Activated T-helper 1 cell treated with anti-CD3 and anti-CD28 coated beads, Interleukin-2, amount 50 U/mL, for 16 hours (primary cell): ENCODE measurements at places on chromosomes 12 and 14.

DNA sequence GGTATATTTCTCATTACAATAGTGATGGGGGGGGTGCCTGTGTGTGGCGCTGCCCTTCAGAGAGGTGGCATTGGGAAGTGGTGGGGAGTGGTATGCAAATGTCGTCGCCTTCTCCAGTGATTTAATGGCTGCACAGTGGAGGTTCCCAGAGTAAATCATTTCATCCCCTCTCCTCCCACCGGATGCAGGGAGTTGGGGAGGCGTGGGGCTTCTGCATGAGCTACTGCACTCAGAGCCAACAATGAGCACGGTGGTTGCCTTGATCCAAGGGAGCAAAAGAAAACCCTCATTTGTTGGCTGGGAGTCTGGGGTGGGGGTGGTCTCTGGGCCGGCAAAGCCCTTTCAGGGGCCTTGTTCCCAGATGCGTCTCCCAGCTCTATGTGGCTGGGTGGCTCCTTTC is 124.3 kb downstream of the AACS start:
- DNase-seq = no peak

- DNase-seq = no peak
Observed at GRCh38 chr14:100020629-100021028, 44.6 kb upstream of the EVL start.

DNA sequence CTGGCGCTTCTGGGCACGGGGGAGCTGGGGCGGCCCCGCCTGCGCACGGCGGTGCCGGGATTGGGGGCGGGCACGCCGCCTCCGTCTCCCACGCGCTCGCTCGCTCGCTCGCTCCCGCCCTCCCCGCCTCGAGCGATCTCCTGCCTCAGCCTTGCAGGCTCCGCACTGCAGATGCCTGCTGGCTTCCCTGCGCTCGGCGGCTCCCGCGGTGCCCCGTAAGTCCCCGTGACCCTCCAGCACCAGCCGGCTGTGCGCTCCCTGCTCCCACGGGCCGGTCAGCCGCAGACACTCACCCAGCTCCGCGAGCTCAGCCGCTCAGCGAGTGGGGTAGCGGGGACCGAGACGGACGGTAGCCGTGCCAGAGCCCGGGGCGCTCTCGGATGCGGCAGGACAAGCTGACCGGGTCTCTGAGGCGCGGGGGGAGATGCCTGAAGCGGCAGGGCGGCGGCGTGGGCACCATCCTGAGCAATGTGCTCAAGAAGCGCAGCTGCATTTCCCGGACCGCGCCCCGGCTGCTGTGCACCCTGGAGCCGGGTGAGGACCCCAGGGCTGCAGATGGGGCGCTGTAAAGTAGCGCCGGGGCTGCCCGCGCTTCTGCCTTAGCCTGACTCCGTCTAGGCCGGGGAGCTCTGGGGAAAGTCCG is at the start of gene TBC1D30:
TBC1D30 (plus strand) TSS at position 148 of the 643 bp plus-strand sequence; CDS start at position 381, 233 bp downstream.
- DNase-seq = no peak

- no peak for DNase-seq
Observed at GRCh38 chr14:83988275-83988674, 1541.7 kb upstream of the FLRT2 start.

DNA sequence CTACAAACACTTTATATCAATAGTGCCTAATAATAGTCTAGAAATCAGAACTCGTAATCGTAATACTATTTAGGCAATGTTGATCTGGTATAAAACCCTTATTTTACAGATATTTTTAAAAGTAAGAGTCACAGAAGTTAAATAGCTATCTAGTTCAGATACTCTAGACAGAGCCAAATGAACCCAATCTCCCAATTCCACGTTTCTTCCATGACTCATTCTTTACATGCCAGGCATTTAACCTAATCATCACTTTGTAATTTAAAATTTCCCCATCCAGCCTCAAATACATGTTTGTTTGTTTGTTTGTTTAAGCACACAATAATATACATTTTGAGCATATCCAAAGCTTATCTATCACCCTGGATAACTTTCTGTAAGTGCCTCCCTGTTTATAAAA is 36.4 kb upstream of the GARIN6 start:
- DNase-seq = no peak

DNA sequence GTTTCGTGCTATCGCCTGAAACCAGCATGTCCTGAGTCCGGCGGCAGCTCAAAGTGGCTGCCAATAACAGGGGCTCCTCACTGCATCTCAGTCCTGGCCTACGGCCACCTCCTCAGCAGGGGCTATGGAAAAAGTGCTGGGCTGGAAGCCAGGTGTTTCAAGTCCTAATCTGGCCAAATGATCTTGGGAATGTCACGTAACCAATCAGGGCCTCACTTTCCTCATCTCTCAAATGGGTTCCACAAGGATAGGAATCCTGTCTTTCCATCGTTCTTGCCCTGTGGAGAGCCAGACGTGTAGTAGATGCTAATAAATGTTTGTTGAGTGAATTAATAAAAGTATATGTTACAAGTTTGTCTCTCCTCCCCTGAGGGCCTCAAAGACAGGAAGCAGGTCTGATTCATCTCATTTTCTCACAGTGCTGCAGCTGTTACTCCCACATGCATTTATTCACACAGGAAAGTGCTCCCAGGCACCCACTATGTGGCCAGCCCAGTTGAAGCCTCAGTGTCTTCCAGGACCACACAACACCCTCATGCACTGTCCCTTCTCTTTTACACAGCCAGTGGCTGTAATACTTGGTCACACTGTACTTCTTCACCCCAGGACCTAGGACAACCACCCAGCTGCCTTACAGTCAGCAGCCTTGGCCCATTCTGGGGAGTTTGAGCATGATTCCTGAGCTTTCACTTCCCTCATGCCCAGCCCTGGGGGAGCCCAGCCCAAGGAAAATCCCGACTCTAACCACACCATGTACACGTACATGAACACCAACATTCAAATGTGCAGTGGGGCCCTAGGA is 5.0 kb downstream of the CMKLR1 start:
- no peak for DNase-seq

- no peak for DNase-seq
Observed at GRCh38 chr14:73750531-73750901, 36.3 kb upstream of the PNMA1 start.

- DNase-seq = no peak
Observed at GRCh38 chr14:99807413-99808153, 14.4 kb downstream of the EML1 start.

DNA sequence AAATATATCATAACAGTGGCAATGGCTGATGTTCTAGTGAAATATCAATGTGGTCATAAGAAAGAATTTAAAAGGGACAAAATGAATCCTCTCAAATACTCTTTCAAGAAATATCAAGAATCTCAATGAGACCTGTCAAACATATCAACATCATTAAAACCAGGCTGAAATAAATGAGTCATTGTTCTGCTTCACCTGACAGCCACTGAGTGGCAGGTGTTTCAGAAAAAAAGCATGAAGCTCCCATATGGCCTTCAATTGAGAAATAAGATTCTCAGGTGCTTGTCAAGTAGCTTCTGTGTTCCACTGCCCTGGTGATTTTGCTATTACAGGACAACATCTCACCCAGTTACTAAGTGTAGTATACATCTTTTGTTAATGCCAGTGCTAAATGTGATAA is 21.5 kb downstream of the ANAPC5 start:
- no peak for DNase-seq

DNA sequence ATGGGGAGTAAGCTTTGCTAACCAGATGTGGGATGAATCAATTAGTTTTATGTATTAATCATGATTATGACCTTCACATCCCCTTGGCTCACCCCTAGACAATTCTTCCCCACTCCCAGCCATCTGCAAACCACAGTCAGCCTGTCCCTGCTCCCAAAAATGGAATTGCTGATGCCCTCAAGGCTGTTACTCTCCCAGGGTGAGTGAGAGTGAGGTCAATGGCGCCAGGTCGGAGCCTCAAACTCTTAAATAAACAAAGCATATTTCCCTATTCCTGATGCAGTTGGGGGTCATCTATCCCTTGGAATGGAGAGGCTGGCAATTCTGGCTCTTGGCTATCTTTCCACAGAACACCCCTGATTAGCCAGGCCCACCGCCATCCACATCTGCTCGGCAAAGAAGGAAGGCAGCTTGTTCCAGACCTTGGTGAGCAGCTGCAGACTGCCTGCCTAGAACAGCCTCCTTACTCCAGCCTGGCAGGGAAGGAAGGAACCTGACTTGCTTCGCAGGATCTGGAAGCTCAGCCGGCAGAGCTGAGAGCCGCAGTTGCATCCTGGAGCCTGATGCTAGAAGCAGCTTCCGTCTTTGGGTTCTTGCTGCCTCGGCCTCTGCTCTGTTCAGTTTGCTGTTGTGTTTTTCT is 57.0 kb downstream of the SMUG1 start:
- DNase-seq = no peak

DNA sequence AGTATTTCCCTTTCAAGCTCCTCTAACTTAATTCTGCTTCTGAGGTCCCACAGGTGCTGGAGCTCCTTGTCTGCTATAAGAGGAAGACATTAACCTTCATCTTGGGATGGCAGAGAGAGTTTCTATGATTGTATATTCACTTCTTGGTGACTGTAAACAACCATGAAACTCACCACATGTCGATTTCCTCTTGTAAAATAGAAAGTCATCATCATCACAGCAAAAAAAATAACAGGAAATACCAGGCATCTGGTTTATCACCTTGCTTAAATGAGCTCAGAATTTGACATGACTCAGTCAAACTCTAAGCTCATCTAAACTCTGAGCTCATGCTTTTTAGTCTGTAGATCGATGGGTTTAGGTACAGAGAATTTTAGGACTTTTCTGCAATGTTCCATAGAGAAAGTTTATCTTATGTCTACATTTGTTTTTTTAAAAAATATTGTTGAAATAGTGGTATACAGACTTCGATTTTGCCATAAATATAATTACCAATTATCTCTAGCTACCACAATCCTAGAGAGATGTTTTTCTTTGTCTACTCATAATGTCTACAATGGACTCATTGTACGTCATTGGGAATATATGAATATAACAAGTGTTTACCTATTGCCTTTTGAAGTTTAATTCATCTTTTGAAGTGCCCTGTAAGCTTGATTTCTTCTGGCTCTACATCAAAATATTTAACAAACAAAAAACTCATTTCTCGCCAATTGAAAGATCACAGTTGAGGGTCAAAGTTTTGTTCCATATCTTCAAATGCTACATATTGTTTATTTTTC is 58.4 kb downstream of the IGF1 start:
- no peak for DNase-seq

DNA sequence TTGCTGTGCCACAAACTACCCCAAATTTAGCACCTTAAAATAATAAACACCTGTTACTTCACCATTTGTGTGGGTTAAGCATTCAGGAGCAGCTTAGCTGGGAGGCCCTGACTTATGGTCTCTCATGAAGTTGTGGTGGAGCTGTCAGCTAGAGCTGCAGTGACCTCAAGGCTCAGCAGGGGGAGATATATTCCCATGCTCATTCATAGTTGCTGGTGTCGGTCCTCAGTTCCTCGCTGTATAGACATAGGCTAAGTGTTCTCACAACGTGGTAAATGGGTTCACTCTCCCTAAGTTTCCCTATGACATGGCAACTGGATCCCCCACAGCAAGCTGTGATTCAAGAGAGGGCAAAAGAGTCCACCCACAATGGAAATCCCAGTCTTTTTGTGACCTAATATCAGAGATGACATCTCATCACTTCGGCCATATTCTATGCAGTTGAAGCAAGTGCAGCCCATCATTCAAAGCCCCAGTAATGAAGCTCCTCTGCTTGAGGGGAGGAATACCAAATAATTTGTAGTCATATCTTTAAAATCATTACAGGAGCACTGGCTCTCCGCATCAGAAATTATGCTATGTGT is 41.1 kb downstream of the PRB3 start:
- DNase-seq = no peak

DNA sequence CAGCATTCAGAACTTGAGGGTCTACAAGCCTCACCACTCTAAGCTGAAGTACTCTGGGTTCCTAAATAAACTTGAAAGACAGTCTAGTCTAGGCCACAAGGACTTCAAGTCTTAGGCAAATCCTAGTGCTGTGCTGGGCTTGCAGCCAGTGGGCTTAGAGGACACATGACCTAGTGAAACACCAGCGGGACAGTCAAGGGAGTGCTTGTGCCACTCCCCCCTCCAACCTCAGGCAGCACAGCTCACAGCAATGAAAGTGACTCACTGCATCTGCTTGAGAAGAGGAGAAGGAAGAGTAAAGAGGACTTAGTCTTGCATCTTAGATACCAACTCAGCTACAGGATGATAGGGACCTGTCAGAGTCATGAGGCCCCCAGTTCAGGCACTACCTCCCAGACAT is 438.1 kb downstream of the IPO8 start:
- no peak for DNase-seq

DNA sequence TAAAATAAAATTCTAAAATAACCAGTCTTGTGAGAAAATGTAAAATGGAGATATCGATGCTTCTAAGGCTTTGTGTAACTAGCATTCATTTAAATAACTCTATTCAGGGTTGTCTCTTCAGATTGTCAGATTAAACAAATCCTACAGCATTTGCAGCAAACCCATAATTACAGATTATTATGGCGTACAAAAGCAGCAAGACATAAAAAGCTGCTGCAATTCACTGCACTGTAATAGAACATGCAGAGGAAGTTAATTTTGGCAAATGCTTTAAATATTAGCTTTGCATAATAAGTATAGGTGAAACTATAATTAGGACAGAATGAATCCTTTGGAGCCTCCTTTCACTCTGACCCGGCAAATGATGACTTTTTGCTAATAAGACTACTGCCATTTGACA is 98.3 kb downstream of the INSM2 start:
- DNase-seq = no peak

DNA sequence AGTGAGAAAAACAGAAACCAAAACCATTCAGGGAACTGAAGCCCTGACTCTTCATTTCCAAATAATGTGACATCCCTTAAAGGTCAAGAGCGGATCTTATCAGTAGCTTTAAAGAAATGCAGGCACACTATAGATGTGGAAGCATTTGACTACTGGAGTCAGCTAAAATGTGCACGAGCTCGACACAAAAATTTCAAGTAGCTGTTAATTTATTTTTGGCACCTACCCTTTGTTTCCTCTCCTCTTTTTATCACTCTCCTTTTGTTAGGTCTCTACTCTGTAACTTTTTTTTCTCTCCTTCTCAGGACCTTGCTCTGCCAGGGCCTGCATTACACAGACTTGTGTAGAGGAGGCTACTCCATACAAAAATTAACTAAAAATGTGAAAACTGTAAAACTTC is 58.3 kb downstream of the FGD6 start:
- DNase-seq = no peak

DNA sequence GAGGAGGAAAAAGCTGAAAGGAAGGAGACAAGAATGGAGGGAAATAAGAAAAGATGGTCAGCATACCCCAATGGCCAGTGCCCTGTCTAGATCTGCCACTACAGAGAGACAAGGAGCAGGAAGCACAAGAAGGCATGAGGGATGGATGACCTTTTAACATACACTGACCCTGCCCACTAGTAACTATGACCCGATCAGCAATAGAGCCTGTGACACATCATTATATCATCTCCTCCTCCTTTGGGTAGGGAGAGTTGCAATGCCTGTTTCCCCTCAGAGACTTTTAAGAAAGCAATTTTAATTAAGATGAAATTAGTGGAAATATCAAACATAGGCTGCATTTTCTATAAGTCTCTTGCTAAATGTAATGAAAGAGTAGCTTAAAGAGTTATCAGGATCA is 4.7 kb upstream of the SLC2A13 start:
- no peak for DNase-seq

- DNase-seq = no peak
Observed at GRCh38 chr14:28077021-28077420, 689.6 kb upstream of the FOXG1 start.

GRCh38 chr14:104650057-104650980 is 39.1 kb upstream of the INF2 start:
- DNase-seq = peak; percentile 34
